ENCODE measurements at places on chromosomes 2 and 18. TPM values are rescaled to one million over a fixed set of nuclear protein-coding genes. Genes with fewer than 3 reads are reported as not detected.

ABCG8 gene
- not detected for total RNA-seq

UNC80 gene
- total RNA-seq, result 0.18 TPM

GLI2 gene
- 9.8 TPM for total RNA-seq

GRCh38 chr18:31192086-31192776, 29.6 kb upstream of the DSC1 start:
- DNase-seq, result no peak

- DNase-seq, result no peak
These were observed 151.0 kb downstream of the PMAIP1 start for GRCh38 chr18:60050821-60051220.

GRCh38 chr2:158931572-158931971, 36.9 kb upstream of the TANC1 start:
- no peak for DNase-seq

- DNase-seq, result no peak
These were observed 106.3 kb downstream of the FAM168B start for GRCh38 chr2:130986890-130987493.

GRCh38 chr2:97844311-97844859, 131.0 kb downstream of the ZAP70 start:
- DNase-seq, result no peak

DNA sequence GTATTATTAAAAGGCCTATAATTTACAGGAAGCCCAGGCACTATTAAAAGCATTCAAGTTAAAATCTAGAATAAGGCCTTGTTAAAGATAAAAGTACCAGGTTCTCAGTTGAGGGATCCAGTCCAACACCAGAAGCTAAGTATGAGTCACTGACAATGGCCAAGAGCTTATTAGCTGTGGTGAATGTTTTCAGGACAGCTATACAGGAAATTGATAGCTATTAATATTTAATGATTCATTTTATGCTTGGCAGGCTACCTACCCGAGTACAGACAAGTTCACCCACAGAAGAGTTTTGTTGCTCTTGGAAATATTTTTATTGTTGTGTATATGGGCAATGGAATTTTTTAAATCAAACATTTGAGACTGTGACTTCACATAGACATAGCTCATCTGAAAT, 729.6 kb upstream of the ZNF804A start:
- DNase-seq, result no peak

GRCh38 chr2:118830881-118831280, 16.6 kb downstream of the EN1 start:
- no peak for DNase-seq

- no peak for DNase-seq
These were observed 20.1 kb upstream of the COL6A3 start for GRCh38 chr2:237433920-237434676.

- DNase-seq, result no peak
These were observed 111.5 kb upstream of the EPC2 start for GRCh38 chr2:148533004-148533403.

- no peak for DNase-seq
These were observed 4.9 kb downstream of the ASPRV1 start for GRCh38 chr2:69956475-69956979.

GRCh38 chr2:240419271-240419670, 16.2 kb upstream of the GPC1 start:
- peak; percentile 27 for DNase-seq

- DNase-seq, result no peak
These were observed 322.5 kb downstream of the LPIN1 start for GRCh38 chr2:12068796-12069538.

GRCh38 chr2:157413326-157414035, 30.4 kb downstream of the CYTIP start:
- no peak for DNase-seq
